ENCODE measurements at places on chromosomes 3 and 15. TPM values are rescaled to one million over a fixed set of nuclear protein-coding genes. Genes with fewer than 3 reads are reported as not detected.

Gene FGF7
- not detected for total RNA-seq

Gene PLSCR1
- 44.0 TPM for total RNA-seq

Gene SKIL
- total RNA-seq, result 23.4 TPM

Gene ATP10A
- total RNA-seq, result 7.4 TPM

Gene TMIE
- total RNA-seq, result 0.14 TPM

Gene KCNMB2
- total RNA-seq, result not detected

Gene LRRC31
- not detected for total RNA-seq

Gene TM4SF18
- 29.7 TPM for total RNA-seq

Gene SEMA3G
- total RNA-seq, result 0.06 TPM

Gene ST3GAL6
- 0.68 TPM for total RNA-seq

Gene MRPS11
- 111 TPM for total RNA-seq

Gene CCR9
- not detected for total RNA-seq

Gene SPATA12
- total RNA-seq, result 0.29 TPM

Gene CFAP20DC
- total RNA-seq, result 1.9 TPM

Gene OR5K2
- total RNA-seq, result not detected

Gene CACNA1D
- total RNA-seq, result 0.55 TPM

Gene KPNA4
- 30.2 TPM for total RNA-seq

Gene RBM6
- total RNA-seq, result 23.7 TPM

Gene RASL12
- total RNA-seq, result 0.18 TPM

Data from A549 treated with AZD2906 at 1 μM for 4 hours (cell line).